ENCODE measurements at places on chromosomes 3 and 15.
A peak's percentile ranks its signal among the peaks of the same experiment; 100 is the strongest.

- DNase-seq = peak; percentile 56
These were observed 82.3 kb downstream of the RBPMS2 start for GRCh38 chr15:64693134-64693533.

DNA sequence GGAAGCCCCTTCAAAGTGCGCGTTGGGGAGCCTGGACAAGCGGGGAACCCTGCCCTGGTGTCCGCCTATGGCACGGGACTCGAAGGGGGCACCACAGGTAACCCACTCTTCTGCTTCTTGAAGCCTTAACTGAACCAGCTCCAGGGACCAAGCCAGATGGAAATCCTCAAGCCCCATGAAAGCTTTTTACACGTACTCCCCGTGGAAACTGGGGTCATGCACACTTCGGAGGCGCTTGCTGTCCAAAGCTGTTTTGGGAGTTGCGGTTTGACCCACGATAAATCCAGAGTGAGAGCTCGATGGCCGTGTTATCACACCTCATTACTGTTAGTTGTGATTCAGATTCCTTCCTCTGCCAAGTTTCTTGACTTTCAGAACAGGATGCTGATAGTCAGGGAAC is 47.5 kb downstream of the DNASE1L3 start:
- no peak for DNase-seq

- DNase-seq = peak; percentile 62
These were observed 10.3 kb downstream of the RHOV start for GRCh38 chr15:40863660-40864270.

GRCh38 chr15:74127255-74127953 is 3.0 kb upstream of the ISLR2 start:
- peak; percentile 86 for DNase-seq

DNA sequence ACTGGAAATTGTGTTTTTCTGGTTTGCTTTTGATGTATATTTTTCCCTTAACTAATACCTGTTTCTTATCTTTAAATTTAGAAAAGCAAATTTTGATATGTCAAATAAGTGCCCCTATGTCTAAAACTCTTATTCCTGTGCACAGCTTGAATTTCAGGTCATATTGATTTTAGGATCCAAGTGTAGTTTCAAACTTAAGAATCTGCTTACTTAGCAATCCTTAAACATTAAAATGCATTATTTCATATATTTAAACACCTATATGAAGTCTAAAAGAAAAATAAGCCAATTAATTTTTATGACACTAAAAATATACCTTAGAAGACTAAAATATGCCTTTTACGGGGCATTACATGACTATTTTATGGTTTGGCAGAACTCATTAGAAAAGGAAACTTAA is 59.2 kb downstream of the NECTIN3 start:
- DNase-seq = no peak

DNA sequence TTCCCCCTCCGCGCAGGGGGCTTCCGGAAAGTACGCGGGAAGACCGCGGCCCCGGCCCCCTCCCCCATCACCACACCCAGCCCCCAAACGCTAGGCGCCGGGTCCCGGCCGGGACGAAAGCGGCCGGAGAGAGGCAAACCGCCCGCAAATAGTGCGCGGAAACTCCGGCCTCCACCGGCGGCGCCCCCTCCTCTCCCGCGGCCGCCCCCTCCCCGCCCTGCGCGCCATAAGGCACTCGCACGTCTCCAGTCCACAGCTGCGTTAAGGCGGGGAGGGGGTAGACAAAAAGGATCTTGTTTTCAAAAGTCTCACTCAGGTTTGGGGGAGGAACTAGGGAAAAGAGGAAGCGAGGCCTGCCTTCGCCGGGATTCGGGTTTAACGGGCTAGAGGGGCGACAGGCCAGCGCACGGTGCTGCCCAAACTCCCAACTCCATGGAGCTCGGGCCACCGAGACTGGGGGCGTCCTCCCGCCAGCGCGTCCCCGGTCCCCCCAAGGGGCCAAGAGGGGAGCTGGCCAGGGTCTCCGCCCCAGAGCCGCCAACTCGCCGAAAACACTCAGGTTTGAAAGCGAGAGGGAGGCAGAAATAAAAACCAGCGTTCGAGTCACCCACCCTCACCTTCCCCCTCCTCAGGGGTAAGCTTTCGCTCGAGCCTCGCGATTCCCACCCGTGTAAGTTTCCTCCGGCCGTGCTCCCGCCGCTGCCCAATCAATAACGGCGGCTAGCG is 1.8 kb downstream of the ANP32A start:
- DNase-seq = peak; percentile 35

GRCh38 chr3:63617391-63617790 is 35.1 kb upstream of the SNTN start:
- no peak for DNase-seq

GRCh38 chr3:81484520-81484919 is 276.9 kb downstream of the GBE1 start:
- DNase-seq = no peak

GRCh38 chr3:88661433-88661824 is 446.0 kb upstream of the EPHA3 start:
- no peak for DNase-seq

DNA sequence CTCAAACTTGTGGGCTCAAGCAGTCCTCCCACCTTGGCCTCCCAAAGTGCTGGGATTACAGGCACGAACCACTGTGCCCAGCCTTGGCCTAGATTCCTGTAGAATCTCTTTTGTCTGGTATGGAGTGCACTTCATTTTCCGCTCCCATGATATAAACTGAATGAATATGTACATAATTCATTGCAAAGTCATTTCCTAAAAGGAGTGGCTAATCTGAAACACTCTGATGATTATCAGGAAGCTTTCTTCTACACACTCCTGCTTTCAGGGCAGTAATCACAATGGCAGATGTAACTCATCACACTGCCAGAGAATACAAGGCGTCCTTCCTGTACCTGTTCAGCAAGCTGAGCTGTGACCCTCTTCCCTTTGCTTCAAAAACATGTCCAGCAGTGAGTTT is 28.6 kb downstream of the RLBP1 start:
- no peak for DNase-seq
